Fibroblast of the aortic adventitia (primary cell): ENCODE measurements at places on chromosomes 3 and 15. TPM values are rescaled to one million over a fixed set of nuclear protein-coding genes. Genes with fewer than 3 reads are reported as not detected.

Gene TTC23
- 13.5 and 36.7 TPM in 2 replicates for total RNA-seq

Gene PPP1R14D
- total RNA-seq = not detected in 2 replicates

Gene CA12
- total RNA-seq = 21.5 and 174 TPM in 2 replicates

DNA sequence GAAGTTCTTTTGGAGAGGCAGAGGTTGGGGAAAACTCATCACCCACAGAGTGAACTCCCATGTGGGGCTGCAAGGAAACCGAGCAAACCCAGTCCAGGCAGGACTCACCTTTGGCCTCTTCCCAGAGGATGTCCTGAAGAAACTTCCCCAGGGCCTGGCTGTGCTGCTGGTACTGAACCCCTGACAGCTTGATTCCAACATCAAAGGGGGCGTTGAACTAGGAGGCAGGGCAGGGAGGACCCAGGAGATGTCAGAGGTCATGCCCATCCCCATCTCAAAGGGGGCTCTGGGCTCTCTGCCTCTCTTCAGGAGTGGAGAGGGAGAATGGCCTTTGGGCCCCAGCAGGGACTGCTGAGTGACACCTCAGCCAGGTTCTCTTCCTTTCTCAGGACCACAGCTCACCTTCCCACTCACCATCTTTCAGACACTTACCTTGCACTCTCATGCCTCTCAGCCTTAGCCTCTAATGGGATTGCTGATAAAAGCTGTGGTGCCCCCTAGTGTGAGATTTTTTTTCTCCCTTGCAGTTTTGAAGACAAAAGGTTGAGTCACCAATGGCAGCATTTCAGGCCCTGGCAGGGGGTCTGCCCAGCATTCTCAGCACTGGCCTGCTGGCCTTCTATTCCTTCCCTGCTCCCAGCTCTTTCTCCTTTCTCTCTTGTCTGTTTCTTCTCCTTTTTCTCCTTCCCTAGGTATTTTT is 6.0 kb downstream of the GHRL start:
- peak; percentile 67 for DNase-seq

GRCh38 chr15:91548549-91548948 is 305.0 kb upstream of the SLCO3A1 start:
- no peak for DNase-seq

DNA sequence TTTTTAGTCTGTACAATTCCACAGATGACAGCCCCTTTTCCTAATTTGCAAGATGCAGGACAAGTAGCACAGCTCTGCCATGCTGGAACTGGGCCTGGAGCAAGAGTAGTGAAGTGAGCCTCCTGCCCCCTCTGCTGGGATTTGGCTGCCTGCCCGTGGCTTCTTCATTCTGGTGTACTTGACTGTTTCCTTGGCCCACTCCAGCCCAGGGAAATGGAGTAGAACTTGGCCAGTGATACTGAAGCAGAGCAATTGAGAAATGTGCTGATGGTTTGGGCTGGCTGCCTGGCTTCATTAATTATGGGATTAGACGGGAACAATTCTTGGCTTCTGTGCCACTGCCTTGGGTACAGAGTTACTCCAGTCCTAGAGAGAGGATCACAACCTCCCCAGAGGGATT is 2.8 kb downstream of the GPD1L start:
- DNase-seq = peak; percentile 84
